ENCODE measurements at places on chromosomes 2 and 18.

DNA sequence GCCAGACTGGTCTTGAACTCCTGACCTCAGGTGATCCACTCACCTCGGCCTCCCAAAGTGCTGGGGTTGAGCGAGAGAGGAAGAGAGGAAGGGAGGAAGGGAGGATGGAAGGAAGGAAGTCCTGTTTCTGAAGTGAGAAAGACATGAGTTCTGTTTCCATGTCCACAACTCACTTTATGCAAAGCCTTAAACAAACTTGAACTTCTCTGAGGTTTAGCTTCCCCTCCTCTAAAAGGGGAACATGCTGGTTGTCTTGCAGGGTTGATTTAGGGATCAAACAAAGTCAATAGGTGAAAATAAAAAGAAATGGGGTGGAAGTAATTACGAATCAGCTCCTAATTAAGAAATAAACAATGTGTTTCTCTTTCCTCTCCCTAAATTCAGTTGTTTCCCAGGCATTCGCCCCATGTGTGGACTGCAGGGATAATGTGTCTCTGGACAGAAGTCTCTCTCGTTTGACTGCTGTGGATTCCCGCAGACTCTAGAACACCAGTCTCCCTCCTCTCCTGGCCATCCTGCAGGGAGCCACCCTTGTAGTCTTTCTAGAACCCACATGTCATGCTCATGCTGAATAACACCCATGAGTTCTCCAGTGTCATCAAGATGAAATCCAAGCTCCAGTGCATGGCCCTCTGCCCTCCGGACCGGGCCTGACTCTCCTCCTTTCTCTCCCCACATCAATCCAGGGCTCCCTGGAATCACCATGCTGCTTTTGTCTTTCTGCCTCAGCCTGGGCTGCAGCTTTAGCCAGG, 229.3 kb upstream of the TRIB2 start:
- no peak overlapping the region for H3K4me3 ChIP-seq
- no peaks in the 10 kb centered on the region for H3K4me1 ChIP-seq
- no peak for DNase-seq
- no peaks in the 10 kb centered on the region for H3K36me3 ChIP-seq
- H3K27ac ChIP-seq: no peak overlapping the region

DNA sequence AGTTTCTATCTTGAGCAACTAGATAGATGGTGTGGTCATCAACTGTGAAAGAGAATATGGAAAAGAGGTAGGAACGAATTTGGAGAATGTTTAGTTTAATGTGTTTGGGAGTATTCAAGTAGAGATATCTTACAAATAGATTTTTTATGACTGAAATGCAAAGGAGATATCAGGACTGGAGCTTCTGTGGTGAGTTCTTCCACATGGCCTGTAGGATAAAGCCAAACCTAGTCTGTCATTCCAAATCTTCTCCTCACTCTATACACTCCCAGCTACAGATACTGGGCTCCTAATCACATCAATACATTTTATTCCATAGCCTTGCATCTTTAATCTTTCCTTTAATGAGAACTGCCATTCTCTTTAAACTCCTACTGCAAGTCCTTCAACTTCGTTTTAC, 194.3 kb downstream of the FIGN start:
- no peaks in the 10 kb centered on the region for H3K27me3 ChIP-seq
- H3K4me3 ChIP-seq: no peak overlapping the region
- DNase-seq: no peak
- no peak overlapping the region for H3K27ac ChIP-seq
- no peaks in the 10 kb centered on the region for H3K4me1 ChIP-seq

- H3K36me3 ChIP-seq: no peaks in the 10 kb centered on the region
- H3K4me1 ChIP-seq: no peaks in the 10 kb centered on the region
- H3K27me3 ChIP-seq: no peaks in the 10 kb centered on the region
Measured at GRCh38 chr18:43855376-43855775, 578.1 kb upstream of the SYT4 start.

DNA sequence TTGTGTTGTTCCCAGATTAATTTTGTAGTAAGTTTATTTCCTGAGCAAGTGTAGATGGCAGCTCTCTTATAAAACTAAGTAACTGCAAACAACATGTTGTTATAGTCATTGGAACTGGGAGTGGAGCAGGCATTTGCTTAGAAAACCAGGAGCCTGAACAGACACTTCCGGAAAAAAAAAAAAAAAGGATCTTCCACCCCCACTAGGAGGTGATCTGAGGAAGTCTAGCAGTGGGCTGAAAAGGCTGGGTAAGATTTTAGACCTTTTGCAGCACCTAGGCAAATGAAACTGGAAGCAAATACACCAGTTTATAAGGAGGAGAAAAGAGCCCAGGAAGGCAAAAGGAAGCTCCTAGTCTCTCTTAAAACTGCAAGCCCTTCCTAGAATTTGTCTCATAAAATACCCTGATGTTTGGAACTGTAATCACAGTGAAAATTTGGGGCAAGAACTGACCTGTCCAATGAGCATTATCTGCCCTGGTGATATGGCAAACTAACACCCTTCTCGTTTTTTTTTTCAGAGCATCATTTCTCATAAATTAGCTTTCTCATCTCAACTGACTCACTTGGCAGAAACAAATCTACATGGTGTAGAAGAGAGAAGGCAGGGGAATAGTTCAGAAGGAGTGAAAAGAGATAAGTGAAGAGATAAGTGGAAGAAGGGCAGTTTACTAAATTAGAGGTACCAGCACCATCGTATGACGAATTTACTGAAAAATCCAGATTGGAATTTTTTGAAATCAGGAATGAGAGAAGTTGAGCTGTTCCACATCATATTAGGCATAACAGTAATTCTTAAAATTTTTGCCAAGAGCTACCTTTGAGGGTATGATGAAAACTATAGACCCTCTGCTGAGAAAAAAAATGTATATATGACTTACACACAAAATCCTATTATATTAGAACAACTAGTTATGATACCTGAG, 4.2 kb upstream of the CCNYL1 start:
- DNase-seq: no peak
- no peak overlapping the region for H3K4me3 ChIP-seq
- H3K27ac ChIP-seq: no peak overlapping the region
- H3K36me3 ChIP-seq: no peaks in the 10 kb centered on the region
- no peaks in the 10 kb centered on the region for H3K27me3 ChIP-seq

DNA sequence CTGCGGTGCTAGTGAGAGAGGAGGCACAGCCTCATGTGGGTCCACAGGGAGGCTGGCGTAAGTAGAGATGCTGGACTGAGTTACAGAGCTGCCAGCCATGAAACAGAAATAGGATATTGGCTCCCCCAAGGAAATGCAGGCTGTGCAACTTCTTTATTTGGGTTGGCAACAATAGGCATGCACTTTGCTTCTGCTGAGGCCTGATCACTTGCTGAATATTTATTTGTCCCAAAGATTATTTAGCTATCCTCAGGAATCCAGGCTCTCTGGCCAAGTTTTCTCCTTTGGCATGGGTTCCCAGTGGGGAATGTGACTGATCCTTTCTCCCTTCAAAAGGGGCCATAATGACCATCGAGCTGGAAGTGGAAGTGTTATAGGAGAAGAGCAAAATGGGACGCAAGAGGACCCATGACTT, 60.0 kb downstream of the MAPK4 start:
- H3K27ac ChIP-seq: no peak overlapping the region
- H3K36me3 ChIP-seq: no peaks in the 10 kb centered on the region
- H3K4me1 ChIP-seq: peaks cover 6% of the 10 kb centered on the region
- DNase-seq: no peak
- no peak overlapping the region for H3K4me3 ChIP-seq
- H3K27me3 ChIP-seq: no peaks in the 10 kb centered on the region

GRCh38 chr2:181949047-181949446, 36.6 kb upstream of the PPP1R1C start:
- no peak for DNase-seq
- H3K4me3 ChIP-seq: no peak overlapping the region
- H3K27ac ChIP-seq: no peak overlapping the region
- H3K36me3 ChIP-seq: no peaks in the 10 kb centered on the region

- H3K4me1 ChIP-seq: no peaks in the 10 kb centered on the region
- H3K4me3 ChIP-seq: no peak overlapping the region
- H3K27ac ChIP-seq: no peak overlapping the region
- no peaks in the 10 kb centered on the region for H3K36me3 ChIP-seq
- H3K27me3 ChIP-seq: no peaks in the 10 kb centered on the region
- DNase-seq: no peak
Measured at GRCh38 chr2:153138651-153139375, 339.7 kb downstream of the RPRM start.

DNA sequence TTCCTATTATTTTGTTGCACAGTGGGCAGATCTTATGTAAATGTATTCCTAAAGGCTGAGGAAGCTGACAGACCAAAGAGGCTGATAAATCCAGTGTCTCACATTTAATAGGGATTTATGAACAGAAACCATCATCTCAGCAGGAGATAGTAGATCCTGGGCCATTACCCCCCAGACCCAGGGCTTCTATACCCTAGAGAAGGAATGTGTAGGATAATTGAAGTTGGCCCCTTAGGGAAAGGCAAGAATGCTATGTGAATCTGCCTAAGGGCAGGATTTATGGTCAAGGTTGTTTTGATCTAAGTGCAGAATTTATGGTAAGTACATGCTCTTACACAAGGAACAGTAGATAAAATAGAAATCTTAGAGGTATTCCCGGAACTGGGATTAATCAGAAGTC, 29.0 kb downstream of the RPL37A start:
- H3K36me3 ChIP-seq: no peaks in the 10 kb centered on the region
- H3K4me3 ChIP-seq: no peak overlapping the region
- H3K4me1 ChIP-seq: no peaks in the 10 kb centered on the region
- no peak overlapping the region for H3K27ac ChIP-seq
- no peaks in the 10 kb centered on the region for H3K27me3 ChIP-seq
- no peak for DNase-seq

DNA sequence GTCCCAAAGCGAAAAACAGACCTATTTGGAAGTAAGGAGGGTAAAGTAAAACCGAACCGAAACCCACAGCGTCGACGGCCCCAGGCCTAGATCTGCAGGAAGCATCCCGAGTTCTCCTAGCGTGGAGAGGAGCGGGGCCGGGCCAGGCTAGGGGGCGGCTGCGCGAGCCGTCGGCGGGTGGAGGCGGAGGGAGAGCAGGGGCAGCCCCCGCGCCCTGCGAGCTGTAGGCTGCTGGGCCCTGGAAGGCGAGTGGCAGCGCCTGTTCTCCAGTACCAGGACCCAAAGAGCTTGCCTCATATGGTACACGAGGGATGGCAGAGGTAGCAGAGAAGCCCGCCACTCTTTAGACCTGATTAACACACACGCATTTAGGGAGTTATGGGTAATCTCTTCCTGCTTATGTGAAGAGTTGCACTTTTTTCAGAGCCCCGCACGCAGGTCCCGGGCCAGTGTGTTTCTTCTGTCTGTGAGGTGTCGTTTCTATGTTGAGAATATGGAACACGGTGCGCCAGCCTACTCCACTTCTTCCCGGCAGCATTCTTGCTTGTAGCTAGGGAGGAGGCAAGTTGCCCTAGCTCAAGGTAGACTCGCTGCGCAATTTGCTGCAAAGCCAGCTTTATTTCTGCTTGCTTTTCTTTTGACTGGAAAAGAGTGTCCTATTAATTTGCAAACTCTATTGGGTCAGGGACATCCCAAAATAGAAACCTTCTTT, 71.1 kb downstream of the ARHGEF33 start:
- H3K36me3 ChIP-seq: no peaks in the 10 kb centered on the region
- no peak for DNase-seq
- H3K27me3 ChIP-seq: no peaks in the 10 kb centered on the region
- H3K4me1 ChIP-seq: peaks cover 6% of the 10 kb centered on the region

DNA sequence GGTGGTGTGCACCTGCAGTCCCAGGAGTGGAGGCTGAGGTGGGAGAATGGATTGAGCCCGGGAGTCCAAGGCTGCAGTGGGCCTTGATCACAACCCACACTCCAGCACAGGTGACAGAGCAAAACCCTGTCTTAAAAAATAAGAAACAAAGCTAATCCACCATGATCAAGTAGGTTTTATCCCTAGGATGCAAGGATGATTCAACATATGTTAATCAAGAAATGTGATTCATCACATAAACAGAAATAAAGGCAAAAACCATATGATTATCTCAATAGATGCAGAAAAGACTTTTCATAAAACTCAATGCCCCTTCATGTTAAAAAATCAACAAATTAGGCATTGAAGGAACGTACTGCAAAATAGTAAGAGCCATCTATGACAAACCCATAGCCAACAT, 58.1 kb downstream of the CCBE1 start:
- no peaks in the 10 kb centered on the region for H3K27me3 ChIP-seq
- H3K4me1 ChIP-seq: no peaks in the 10 kb centered on the region
- H3K36me3 ChIP-seq: no peaks in the 10 kb centered on the region
- no peak overlapping the region for H3K27ac ChIP-seq
- H3K4me3 ChIP-seq: no peak overlapping the region

- H3K4me1 ChIP-seq: peaks cover 41% of the 10 kb centered on the region
- H3K4me3 ChIP-seq: no peak overlapping the region
- no peaks in the 10 kb centered on the region for H3K27me3 ChIP-seq
- peak; percentile 48 for DNase-seq
- H3K36me3 ChIP-seq: no peaks in the 10 kb centered on the region
Measured at GRCh38 chr18:10265560-10266333, 188.7 kb upstream of the APCDD1 start.

GRCh38 chr18:26458526-26459232, 89.7 kb downstream of the KCTD1 start:
- no peaks in the 10 kb centered on the region for H3K27me3 ChIP-seq
- DNase-seq: no peak
- H3K36me3 ChIP-seq: peaks cover 2% of the 10 kb centered on the region
- no peak overlapping the region for H3K4me3 ChIP-seq
- no peak overlapping the region for H3K27ac ChIP-seq

DNA sequence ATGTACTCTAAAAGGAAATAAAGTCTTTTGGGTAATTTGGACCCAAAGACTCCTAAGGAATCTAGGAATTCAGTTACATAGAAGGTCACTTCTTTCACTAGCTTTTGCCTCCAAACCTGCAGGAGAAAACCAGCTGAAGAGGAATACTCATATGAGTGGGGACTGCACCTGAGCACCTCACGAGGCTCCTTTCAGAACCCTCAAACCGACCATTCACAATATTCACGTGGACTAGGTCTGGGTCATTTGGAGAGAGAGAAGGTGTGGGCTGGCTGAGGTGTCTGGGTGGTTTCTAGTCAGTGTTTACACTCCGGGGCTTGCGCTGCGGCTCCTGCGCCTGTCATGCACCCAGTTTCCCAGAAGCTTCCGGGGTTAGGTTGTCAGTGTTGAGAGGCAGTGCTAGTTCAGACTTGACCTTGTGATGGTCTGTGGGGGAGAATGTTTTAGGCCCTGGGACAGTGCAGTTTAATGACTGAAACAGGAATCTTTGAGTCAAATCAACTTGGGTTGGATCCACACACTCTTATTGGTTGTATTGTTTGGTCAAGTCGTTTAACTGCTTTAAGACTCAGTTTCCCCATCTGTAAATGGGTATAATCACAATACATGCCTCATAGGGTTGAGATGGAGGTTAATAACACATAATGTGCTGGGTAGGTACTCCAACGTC, 78.4 kb downstream of the LIMS1 start:
- H3K4me3 ChIP-seq: no peak overlapping the region
- no peak for DNase-seq
- H3K4me1 ChIP-seq: peaks cover 40% of the 10 kb centered on the region
- no peak overlapping the region for H3K27ac ChIP-seq
- H3K27me3 ChIP-seq: no peaks in the 10 kb centered on the region

DNA sequence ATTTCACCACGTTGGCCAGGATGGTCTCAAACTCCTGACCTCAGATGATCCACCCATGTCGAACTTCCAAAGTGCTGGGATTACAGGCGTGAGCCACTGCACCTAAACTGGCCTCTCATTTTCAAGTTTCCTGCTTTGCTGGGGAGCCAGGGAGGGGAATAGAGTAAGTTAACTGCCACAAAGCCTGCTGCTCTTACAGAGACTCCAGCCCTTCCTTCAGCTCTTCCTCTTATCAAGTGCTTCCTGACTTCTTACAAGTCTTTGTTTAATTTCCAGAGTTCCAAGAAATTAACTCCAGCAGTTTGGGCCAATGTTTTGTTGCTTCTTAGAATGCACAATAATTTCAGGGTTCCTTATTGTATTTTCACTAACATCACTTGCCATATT, 24.3 kb upstream of the UBE2F start:
- no peaks in the 10 kb centered on the region for H3K27me3 ChIP-seq
- H3K27ac ChIP-seq: peak overlapping the region; percentile 29
- H3K36me3 ChIP-seq: no peaks in the 10 kb centered on the region
- no peak overlapping the region for H3K4me3 ChIP-seq
- peaks cover 33% of the 10 kb centered on the region for H3K4me1 ChIP-seq
